WTC11 (cell line): ENCODE measurements at places on chromosomes 13 and 19.
A peak's percentile ranks its signal among the peaks of the same experiment; 100 is the strongest.

GRCh38 chr19:13018035-13018914, 23.0 kb downstream of the NFIX start:
- DNase-seq, result peak; percentile 46

GRCh38 chr13:93963266-93964145, 516.0 kb downstream of the DCT start:
- no peak for DNase-seq

GRCh38 chr19:21824679-21825078, 11.3 kb downstream of the ZNF43 start:
- DNase-seq, result no peak

GRCh38 chr13:28299916-28300315, 161.6 kb downstream of the PAN3 start:
- DNase-seq, result no peak

DNA sequence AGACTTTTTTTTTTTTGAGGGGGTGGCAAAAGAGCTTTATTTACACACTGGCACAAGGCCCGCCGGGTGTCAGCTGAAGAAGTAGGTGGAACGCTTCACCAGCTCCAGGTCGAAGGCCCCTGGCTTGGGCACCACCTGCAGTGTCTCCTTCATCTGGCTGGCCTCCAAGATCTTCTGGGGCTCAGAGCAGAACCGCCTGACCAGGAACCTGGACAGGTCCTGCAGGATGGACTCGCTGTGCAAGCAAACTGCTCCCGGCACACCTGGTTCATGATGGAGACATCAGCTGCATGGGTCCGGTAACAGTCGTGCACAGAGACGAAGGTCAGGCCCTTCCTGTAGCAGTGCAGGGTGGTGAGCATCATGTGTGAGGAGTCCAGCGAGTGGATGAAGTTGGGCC, 4.4 kb upstream of the CYP4F2 start:
- no peak for DNase-seq

- DNase-seq, result no peak
These were observed 755.5 kb downstream of the SLITRK5 start for GRCh38 chr13:88426661-88427060.

GRCh38 chr13:49877629-49878218, 58.4 kb downstream of the SPRYD7 start:
- DNase-seq, result no peak

GRCh38 chr19:49064029-49064629, 489 bp downstream of the NTF4 start:
- DNase-seq, result peak; percentile 45

DNA sequence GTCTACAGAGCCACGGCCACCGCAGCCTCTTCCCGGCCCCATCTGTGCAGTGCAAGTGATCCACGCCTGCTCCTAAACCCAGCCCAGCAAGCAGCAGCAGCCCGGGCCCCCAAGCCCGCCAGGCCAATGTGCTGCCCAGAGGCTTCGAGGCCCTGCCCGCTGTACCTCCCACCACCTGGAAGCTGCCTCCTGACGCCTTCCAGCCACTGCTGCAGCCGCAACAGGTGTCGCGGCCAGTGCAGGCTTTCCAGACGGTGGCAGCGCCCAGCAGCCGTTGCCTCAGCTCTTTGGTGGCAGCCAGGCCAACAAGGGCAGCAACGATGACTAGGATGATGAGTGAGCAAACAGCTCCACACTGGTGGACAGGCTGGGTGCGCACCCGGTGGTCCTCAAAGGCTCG, 50.2 kb upstream of the TPM4 start:
- no peak for DNase-seq

DNA sequence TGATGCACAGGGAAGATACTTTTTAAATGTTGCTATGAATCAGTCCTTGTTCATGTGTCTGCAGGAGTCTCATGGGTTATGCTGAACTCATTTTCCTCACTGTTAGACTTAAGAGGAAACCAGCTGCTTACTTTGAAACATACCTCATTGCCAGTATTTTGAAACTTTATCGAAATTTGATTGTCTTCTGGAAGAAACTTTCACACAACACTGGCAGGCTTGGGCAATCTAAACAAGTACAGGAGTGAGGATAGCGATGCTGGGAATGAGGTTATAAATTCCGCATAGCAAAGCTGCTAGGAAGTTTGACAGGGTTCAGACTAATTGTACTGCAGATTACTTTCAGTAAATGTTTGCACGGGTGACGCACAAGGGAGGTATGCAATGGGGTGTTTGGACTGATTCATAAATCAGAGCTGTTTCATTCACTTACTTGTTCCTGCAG, 245.7 kb downstream of the DNAJC15 start:
- DNase-seq, result no peak

GRCh38 chr19:17005000-17005399, 21.6 kb downstream of the CPAMD8 start:
- DNase-seq, result no peak

GRCh38 chr13:94598281-94598680, 2.3 kb upstream of the TGDS start:
- DNase-seq, result no peak

- DNase-seq, result no peak
These were observed 16.1 kb downstream of the TTYH1 start for GRCh38 chr19:54431255-54431838.

GRCh38 chr19:29191005-29191404, 21.9 kb downstream of the UQCRFS1 start:
- no peak for DNase-seq

GRCh38 chr19:4633140-4633967, 6.0 kb upstream of the TNFAIP8L1 start:
- DNase-seq, result peak; percentile 80

- no peak for DNase-seq
These were observed 9.5 kb upstream of the TLE5 start for GRCh38 chr19:3071768-3072167.

DNA sequence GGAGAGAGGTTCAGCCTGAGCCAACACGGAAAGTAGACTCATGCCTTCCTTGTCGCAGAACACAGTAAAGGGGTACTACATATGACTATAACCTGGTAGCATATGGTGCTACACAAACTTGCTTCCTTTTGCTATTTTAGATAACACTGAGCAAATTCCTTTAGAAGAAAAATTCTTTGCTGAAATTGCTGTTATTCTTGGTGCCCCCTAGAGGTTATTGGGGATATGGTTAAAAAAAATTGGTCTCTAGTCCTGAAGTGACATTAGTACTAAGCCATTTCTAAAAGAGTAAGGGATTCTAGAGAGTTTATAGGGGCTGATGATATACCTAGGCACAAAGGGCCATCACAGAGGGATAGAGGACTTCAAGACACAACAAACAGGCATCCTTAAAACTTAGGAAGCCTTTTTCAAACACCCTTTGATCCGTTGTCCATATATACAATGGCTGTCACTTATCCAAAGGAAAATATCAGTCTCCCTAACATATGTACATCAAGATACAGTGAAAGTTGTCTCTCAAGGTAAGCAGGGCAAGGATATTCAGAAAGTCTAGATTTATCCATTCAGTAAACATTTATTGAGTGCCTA, 13.9 kb upstream of the HS6ST3 start:
- no peak for DNase-seq

- DNase-seq, result no peak
These were observed 18.0 kb downstream of the ZC3H4 start for GRCh38 chr19:47095476-47096099.

DNA sequence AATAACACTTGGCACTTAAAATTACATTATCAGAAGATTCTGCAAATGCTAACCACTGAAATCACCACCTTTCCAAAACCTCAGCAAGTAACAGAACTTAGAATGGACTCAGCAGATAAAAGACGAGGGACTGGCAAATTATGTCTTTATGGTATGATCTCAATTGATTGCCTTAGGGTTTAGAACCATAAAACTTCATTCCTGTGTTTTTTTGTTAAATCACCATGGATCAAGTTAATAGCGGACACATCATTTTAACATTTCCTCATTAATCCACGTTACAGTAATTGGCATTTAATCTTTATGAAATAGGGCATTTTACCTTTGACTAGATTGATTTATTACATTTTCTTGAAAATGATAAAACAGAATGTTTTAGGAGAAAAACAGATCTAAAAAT, 2070.3 kb downstream of the PCDH9 start:
- DNase-seq, result no peak

- DNase-seq, result no peak
These were observed 725.2 kb upstream of the SLITRK1 start for GRCh38 chr13:84607261-84608013.

- DNase-seq, result no peak
These were observed 13.1 kb downstream of the CILP2 start for GRCh38 chr19:19550972-19551852.

DNA sequence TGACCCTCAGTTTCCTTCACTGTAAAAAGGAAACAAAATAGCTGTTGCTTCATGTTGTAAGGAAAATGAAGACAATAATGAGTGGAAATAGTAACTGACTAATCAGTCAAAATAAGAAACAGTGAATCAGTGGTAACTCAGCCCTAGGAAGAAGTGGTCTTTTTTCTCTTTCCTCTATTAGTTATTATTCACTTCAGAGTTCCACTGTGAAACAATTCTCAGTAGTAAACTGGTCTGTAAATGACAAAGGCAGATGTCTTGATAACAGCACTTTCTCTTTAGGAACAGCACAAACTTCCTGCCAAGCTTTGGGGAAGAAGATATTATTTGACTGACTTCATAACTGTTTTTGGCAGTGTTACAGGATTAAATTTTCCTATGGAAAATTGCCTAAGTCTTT, 600.5 kb upstream of the KLHL1 start:
- DNase-seq, result no peak

DNA sequence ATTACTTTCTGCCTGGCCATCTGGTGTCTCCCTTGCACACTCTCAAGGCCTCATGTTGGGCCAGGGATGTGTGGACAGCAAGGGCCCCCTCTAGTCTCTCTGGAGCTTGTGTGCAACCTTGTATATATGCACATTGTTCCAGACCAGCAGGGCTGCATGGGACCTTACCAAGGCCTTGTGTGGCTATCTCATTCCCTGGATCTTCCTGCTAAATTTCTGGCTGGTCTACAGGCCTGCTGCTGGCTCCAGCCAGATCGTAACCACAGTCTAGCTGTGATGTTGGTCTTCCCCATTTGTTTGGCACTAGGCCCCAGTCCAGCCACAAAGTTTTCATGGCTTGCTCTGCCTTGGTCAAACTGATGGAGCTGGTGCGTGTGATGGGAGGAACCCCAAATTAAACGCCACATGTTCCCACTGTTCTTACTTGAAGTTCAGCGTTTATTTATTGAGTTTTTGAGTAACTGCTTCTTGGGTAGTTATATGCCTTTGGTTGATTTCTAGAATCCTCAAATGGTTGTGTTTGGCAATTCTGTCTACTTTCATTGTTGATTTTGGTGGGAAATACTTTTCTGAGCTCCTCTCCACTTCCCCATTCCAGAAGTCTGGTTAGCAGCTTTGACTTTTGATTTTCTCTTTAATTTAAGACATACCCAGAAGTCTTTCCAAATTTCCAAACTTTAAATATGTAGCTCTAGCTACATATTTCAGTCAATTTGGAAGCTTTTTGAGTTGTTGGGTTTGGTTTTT, 56.4 kb downstream of the SIPA1L3 start:
- DNase-seq, result no peak

GRCh38 chr13:42007844-42008243, 40.6 kb upstream of the DGKH start:
- no peak for DNase-seq

DNA sequence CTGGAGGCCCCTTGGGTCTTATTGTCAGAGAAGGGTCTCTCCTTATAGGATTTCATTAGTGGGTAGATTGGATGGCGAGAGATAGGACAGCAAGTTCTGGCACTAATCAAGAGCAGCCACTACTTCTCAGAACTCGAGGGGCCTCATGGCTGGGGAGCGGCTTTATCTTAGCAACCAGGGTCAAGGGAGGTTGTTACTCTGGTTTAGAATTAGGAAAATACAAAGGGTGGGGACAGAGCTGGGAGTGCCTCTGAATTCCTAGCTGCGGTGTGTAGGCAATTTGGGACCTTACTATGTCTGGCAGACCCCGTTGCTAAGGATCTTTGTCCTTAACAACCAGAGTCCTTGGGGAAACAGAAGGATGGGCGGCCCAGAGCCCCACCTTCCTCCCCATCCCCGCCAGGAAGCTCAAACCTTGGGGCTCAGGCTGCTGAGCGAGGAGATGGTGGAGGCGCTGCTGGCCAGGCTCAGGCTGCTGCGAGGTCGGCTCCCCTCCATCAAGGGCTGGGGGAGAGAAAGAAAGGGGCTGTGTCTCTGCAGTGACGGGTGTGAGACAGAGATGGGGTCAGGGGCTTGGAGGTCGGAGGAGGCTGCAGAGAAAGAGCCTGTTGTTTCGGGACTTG, 1.2 kb downstream of the PLEKHA4 start:
- DNase-seq, result no peak

GRCh38 chr13:42574435-42575311, 721 bp downstream of the TNFSF11 start:
- DNase-seq, result peak; percentile 29

DNA sequence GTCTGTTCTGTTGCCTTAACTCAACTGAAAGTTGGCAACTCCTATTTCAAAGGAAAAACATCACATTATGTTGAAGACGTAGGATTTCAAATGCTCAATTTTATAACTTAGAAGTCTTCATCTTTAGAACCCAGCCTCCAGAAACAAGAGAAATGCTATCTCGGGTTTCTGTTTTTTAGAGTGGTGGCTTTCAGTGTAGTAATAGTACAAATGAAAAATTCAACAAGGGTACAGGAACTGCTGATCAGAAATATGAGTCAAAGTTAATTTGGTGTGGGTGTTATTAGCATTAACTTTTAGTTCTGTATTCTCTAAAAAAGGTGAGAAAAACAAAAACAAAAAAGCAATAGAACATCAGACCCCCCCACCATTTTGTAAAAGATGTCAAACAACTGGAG, 56.6 kb upstream of the FLT1 start:
- no peak for DNase-seq

DNA sequence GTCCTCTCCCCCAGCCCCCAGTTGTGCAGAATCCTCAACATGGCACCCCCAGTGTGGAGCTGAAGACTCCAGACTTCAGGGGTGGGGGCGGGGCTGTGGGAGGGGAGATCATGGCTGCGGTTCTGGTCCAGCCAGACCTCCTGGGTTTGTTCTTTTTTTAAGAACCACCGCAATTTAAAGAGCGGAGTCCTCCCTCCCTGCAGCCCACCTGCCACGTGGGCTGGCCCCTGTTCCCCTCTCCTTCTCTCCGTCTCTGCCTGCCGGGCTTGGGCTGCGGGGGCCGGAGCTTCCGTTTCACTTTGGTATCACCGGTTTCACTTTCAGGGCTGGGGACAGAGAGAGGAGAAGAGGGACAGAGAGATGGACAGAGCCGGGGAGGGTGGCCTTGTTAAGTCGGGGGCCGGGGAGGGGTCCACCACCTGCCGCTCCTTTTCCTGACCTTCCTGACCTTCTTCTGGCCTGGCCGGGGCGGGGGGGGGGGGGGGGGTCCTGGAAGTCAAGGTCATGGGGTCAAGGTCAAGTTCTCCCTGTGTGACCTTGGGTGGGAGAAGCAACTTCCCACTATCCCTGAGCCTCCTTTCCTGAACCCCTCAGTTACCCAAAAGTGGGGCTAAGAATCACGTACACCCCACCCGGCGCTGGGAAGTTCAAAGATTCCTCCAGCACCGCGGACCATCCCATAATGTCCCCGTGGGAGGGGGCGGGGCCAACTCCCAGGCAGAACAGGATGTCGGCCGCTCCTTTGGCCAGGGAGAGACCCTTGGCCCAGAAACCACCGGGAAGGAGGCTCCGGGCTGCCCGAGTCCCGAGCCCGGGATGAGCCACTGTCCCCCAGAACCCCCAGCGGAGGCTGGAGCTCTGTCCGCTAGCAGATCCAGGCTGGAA, 11.3 kb upstream of the ZBTB7A start:
- DNase-seq, result peak; percentile 62

- no peak for DNase-seq
These were observed 369.1 kb downstream of the FGF9 start for GRCh38 chr13:22039961-22040360.

GRCh38 chr13:106369858-106370257, 165.6 kb downstream of the EFNB2 start:
- DNase-seq, result no peak
